ENCODE measurements at places on chromosomes 4 and X. TPM values are rescaled to one million over a fixed set of nuclear protein-coding genes. Genes with fewer than 3 reads are reported as not detected.

The HTR2C gene
- not detected for total RNA-seq

The TXK gene
- total RNA-seq, result 6.4 TPM

The MAGEA4 gene
- not detected for total RNA-seq

The HOPX gene
- total RNA-seq, result 159 TPM

The RNF128 gene
- total RNA-seq, result not detected

The CENPVL1 gene
- not detected for total RNA-seq

The FHDC1 gene
- 0.04 TPM for total RNA-seq

The BGN gene
- not detected for total RNA-seq

The HGFAC gene
- total RNA-seq, result not detected

The MXRA5 gene
- not detected for total RNA-seq

The NEUROG2 gene
- not detected for total RNA-seq

The PFKFB1 gene
- 0.53 TPM for total RNA-seq

The F8 gene
- 10.8 TPM for total RNA-seq

The TMSB15B gene
- total RNA-seq, result 6.2 TPM

The ENPEP gene
- total RNA-seq, result not detected

Measured in CD8-positive, alpha-beta memory T cell (primary cell).